NCI-H446 (cell line): ENCODE measurements at places on chromosomes 16 and 17.

DNA sequence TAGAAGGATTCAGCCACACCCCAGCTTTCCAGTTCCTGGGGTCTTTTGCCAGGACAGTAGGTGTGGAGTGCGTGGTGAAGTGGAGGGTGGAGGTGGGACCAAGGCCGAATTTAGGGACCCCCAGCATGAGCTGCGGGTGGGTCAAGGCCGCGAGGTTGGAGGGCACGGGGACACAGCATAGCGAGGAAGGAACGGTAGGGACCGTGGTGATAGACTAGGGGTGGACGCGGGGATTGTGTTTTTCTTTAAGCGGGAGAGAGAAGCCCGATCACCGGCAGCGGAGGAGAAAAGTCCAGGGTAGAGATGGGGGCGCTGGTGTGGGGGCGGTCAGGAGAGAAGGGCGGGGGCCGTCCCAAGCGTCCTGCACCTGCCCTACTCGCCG lies 261 bp upstream of the B4GALNT2 start:
- DNase-seq: no peak

DNA sequence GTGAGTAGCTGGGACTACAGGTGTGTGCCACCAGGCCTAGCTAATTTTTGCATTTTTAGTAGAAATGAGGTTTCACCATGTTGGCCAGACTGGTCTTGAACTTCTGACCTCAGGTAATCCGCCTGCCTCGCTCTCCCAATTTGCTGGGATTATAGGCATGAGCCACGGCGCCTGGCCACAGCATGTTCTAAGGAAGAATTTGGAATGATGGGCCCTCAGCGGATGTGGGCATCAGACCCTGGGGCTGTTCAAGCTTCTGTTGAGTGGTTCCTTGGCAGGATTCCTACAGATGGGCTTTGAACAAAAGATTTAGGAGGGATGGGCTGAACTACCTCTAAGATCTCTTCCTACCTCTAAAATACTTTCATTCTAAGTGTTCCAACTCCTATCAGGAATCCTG lies 4.1 kb downstream of the PRPSAP2 start:
- no peak for DNase-seq

DNA sequence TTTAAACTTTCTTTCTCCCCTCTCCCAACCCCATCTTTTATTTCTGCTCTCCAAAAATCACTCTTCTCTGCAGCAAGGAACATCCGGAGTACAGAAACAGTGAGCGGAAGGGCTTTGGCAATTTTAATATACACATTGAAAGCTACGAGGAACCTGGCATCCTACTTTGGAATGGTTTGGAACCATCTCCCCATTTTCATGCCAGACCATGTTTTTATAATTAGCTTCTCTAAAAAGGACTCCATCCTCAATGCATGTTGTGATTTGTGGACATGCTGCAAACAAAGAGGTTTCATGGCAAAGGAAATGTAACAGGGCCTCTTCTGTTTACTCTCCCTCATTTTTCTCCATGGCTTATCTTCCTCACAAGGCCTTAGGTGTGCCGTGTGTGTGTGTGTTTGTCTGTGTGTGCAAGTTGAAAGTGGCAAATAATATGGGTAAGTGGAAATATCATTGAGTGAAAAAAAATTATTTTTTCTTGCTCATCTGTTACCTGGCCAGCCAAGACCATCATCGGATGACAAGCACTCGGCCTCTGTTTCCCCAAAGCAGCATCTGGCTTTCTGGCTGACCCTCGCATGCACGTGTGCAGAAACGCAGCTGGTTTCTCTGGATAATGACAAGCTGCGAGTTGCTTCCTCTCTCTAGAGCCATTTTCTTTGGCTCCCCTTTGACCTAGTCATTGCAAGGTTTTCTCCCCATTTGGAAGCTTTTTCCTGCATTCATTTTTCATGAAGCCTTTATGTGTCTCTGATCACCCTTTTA lies 585.0 kb downstream of the TMEM114 start:
- no peak for DNase-seq

DNA sequence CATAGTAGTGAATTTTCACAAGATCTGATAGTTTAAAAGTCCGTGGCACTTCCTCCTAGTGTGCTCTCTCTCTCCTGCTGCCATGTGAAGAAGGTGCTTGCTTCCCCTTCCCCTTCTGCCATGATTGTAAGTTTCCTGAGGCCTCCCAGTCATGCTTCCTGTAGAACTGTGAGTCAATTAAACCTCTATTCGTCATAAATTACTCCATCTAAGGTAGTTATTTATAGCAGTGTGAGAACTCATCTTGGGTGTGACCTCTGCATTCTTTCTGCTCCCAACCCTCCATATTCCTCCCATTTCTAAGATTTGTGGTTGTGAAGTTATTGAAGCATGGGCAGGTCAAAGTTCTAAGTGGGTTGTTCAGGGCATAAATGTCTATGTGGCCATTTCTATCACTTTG lies 62.1 kb upstream of the ADAMTS18 start:
- no peak for DNase-seq

DNA sequence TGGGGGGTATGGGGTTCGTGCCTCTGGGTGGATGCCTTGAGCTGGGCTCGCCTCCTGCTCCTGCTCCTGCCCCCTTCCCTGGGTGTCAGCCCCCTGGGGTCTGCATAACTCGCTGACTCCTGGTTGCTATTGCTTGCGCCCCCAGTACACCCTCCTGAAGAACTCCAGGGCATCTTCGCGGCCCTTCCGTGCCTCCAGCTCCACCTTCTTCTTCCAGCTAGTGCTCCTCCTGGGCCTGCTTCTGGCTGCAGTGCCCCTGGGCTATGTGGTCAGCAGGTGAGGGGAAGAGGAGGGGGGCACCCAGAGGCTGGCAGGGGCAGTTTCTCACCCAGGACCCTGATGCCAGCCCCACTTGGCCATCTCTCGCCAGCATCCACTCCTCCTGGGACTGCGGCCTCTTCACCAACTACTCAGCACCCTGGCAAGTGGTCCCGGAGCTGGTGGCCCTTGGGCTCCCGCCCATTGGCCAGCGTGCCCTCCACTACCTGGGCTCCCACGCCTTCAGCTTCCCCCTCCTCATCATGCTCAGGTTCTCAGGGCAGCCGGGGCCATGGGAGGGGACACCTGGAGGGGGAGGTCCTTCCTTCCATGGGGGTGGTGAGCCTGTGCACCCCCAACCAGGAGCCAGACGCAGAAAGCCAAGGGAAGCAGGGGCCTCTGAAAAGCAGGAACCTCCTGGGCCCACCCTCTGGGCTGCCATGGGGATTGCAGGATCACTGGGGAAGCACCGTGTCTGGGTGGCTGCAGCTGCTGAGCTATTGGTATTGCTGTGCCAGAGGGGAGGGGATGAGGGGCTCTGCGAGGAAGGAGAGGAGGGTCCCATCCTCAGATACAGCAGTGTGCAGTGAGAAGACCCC lies 7.8 kb upstream of the C17orf99 start:
- no peak for DNase-seq
